ENCODE measurements at places on chromosomes 4 and X.

DNA sequence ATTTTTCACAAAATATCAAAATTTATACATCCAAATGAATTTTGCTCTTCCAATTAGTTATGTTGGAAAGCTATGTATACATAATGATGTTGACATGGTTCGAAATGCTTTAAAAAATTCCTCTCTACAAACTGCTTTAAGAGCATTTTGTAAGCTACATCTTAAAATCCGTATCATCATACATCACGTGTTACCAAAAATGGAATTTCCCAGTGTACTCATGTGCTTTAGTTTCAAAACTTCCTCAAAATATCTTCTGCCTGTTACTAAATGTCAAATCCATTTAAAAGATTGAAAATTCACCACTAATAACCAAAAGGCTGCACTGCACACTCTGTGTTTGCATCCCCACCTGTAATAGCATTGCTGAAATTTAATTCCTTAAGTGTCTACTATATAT, 87.9 kb downstream of the WDFY3 start:
- no peak for DNase-seq

- no peak for DNase-seq
These were observed 101.6 kb downstream of the KLHL8 start for GRCh38 chr4:87118826-87119225.

DNA sequence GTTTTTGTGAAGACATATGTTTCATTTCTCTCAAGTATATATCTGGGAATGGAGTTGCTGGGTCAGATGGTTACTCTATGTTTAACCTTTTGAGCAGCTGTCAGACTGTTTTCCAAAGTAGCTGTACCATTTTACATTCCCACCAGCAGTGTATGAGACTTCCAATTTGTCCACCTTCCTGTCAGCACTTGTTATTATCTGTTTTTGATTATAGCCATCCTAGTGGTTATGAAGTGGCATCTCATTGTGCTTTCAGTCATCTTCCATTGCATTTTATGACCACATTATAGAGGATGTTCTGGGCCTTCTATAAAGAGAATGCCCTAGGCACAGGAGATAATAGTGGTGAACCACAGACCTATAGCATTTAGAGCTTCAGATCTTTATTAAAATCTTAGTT, 39.2 kb downstream of the CLCN4 start:
- DNase-seq = no peak

DNA sequence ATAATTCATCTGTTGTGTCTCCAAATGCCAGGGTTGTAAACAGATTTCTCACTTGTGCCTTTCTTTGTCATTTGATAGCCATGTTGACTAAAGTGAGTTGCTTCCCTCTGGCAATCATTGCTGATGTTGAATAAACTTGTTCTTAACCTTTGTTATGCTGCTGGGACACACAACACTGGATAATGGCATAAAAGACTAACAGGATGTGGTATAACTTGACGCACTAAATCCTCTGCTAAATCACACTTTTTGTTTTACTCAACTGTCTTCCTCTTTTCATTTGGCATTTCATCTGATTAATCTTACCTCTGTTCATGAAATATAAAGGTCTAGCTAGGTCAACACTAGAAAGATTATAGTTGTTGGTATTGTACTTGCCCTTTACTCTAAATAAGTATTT, 17.6 kb upstream of the CXCL5 start:
- DNase-seq = no peak

DNA sequence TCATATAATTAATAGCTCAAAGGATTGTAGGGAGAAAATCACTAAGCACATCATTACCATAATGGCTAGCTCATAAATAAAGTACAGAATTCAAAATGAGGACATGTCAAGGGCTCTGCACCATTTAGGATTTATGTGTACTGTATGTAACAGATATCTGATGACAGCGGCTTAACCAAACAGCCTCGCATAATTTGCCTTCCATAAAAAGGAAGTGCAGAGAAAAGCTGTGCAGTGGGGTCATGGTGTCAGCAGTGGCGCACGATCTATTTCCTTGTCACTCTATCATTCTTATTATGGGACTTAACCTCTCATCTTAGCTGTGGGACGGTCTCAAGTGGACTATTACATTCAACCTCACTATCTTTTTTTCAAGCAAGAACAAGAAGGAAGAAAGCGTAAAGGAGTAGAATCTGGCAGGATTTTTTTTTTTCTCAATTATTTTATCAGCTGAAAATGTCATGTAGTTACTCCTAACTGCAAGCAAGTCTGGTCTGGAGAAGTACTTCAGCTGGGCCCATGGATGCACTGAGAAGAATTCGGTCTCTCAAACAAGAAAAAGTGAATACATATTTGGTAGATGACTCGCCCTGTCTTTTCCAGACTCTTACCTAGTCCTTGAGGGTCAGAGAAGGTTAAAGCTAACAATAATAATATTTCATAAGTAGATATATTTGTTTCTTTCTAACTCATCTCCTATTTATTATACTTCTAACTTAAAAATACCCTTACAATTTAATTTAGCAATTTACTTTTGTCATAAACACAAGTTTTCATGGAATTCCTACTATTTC, 94.6 kb downstream of the COX18 start:
- no peak for DNase-seq

DNA sequence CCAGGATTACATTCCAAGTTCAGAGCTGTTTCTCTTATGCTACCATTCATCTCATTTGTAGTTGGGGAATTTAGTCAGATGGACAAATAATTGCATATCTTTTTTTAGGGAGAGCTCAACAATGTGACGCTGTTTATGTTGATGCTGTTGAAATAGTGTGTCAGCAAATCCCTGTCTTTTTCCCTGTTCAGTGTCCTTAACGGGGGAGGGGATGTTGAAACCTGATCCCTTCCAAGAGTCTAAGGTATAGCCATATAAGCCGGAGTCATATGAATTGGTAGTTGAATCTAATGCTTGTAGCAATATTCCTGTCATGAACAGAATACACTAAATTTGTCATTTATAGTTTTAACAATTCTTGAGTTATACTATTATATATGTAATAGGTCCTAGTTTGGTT, 293.5 kb upstream of the FAT1 start:
- DNase-seq = no peak

DNA sequence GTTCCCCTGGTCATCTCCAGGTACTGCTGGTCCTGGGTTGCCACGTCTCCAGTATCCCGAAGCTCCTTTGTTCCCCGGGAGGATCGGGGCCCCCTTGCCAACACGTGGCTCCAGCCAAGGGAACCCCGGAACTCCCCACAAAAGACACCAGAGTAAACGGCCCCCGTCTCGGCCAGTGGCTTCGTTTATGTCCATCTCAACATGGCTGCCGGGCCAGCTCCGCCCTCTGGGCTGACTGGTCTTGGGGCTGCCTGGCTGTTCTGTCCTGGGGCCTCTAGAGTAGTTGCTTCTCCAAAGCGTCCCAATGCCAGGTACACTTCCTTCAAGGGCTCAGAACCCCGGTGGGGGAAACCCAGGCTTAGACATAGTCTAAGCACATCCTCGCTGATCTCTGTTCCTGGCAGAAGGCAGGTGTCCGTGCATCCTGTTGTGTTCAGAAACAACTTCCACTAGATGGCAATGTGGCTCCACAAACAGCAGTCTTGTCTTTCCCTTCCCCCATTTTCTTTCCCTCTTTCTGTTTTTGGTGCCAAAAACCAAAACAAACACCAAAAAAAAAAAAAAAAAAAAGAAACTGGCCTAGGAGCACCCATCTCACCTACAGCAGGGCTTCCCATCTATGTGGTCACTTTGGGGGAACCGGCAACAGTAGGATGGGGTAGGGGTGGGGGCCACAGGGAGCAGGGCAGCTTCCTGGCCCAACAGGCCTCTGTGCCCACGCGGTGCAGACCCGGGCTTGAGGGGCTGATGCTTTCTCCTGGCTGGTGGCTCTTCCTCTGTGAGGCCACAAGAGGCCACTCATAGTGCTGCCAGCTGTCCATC, 35.3 kb downstream of the NBDY start:
- peak; percentile 96 for DNase-seq

- DNase-seq = no peak
These were observed 1910.0 kb upstream of the TENM3 start for GRCh38 chr4:180333162-180333561.

DNA sequence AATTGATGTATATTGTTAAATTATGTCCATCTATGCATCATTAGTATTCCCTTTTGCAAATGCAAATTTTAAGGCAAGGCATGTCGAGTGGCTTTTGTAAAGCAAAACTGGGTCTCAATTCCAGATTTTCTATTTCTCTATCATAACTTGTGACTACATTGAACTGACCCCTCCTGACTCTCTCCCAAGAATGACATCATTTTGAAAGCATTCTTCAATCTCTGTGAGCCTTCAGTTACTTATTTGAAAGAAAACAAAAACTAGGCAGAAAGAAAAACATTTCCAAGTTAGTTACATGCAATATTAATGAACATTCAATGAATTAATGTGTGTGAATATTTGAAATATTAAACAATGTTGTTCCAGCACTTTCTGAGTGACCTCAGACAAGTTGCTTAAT, 314.3 kb upstream of the CLNK start:
- no peak for DNase-seq

- DNase-seq = no peak
These were observed at the start of gene PPP4R3C for GRCh38 chrX:27463187-27463586. PPP4R3C (minus strand) TSS chrX:27463341; CDS start chrX:27463296, 45 bp downstream.

- DNase-seq = no peak
These were observed 36.3 kb downstream of the RTL5 start for GRCh38 chrX:72095370-72095769.

- no peak for DNase-seq
These were observed 25.4 kb upstream of the ACSL1 start for GRCh38 chr4:184851200-184851541.

- DNase-seq = no peak
These were observed 143.0 kb upstream of the FAM241A start for GRCh38 chr4:112002248-112002661.

DNA sequence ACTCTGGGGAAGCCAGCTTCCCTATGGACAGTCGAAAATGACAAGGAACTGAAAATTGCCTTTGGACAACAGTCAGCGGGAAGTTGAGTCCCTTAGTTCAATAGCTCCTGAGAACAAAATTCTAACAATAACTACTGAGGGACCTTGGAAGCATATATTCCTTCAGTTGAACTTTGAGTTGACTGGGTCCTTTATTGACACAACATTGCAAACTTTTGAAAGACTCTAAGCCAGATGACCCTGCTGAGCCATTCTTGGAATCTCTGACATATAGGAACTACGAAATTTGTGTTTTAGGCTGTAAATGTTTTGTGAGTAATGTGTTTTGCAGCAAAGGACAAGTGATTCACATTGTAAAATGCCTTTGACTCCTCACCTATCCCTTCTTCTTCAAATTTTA, 548.8 kb upstream of the LCORL start:
- DNase-seq = no peak

- DNase-seq = no peak
These were observed 352.3 kb downstream of the GRXCR1 start for GRCh38 chr4:43244688-43245382.

GRCh38 chrX:13428053-13428786, 108.4 kb upstream of the ATXN3L start:
- DNase-seq = no peak

- no peak for DNase-seq
These were observed 1.2 kb downstream of the RAP1GDS1 start for GRCh38 chr4:98262431-98262830.

- no peak for DNase-seq
These were observed 259.1 kb downstream of the PDHA2 start for GRCh38 chr4:96099031-96099430.

DNA sequence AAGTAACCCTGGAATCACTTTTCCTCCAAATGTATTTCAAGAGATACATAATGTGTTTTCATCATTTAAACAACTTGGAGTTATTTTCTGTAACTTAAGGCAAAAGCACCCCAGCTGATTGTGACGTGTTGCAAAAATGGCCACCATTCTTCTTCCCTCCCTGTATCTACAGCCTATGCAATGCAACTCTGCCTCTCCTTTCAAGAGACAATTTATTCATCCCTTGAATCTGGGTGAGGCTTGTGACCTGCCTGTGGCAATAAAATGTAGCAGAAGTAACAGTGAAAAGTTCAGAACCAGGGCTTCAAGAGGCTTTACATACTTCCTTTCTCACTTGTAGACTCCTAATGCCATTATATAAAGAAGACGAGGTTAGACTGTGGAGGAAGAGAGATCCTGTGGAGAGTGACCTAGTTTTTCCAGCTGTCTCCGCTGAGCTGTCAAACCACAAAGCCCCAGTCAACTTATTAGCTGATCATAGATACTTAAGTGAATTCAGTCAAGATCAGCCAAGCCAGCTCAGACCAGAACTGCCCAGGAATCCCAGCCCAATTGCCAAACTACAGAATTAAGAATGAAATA, 81.0 kb upstream of the KLF3 start:
- no peak for DNase-seq

DNA sequence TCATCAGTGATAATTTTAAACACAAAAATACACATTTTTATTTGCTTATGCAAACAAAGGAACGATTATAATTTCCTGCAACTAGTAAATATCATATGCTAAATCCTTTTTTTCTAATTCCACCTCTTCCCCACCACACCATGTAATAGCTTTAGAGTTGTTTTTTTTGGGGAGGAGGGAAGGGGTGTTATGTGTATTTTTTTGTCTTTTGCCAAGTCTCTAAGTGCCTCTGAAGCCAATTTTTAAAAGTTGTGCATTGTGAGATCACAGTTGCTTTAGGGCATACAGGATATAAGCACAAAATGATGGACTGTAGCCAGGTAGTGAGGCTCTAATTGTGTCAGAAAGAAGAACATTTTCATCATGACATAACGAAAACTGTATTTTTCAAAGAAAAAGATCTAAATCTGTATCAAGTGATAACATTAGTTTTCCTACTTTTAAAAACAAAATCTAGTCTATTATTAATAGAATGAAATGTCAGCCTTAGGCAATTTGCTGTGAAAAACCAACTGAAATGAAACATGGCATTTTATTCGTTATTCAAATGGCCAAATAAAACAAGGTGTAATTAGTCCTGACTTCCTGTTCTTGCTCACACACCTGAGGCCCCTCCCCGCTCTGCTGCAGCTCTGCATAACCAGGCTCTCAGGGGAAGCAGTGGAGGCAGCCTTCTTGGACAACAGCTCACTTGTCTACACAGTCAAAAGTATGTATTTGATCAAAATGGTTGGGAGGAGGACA, 157.4 kb downstream of the PALLD start:
- no peak for DNase-seq

DNA sequence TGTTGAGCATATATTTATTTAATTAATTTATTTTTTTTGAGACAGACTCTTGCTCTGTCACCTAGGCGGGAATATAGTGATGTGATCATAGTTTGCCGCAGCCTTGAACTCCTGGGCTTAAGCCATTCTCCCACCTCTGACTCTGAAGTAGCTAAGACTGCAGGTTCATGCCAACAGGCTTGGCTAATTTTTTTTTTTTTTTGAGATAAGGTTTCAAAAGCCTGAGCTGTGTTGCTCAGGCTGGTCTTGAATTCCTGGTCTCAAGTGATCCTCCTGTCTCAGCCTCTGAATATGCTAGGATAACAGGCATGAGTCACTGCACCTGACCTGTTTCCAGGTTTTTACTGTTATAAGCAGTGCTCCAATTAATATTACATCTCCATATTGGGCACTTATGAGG, 4.8 kb downstream of the ADD1 start:
- no peak for DNase-seq

GRCh38 chr4:106312997-106313522, 2.9 kb downstream of the TBCK start:
- DNase-seq = no peak

Data from forelimb muscle (tissue), 1 donor.